Activated T-cell treated with anti-CD3 and anti-CD28 coated beads, Interleukin-2, amount 50 U/mL, for 48 hours (primary cell): ENCODE measurements at places on chromosomes 2 and 18.

DNA sequence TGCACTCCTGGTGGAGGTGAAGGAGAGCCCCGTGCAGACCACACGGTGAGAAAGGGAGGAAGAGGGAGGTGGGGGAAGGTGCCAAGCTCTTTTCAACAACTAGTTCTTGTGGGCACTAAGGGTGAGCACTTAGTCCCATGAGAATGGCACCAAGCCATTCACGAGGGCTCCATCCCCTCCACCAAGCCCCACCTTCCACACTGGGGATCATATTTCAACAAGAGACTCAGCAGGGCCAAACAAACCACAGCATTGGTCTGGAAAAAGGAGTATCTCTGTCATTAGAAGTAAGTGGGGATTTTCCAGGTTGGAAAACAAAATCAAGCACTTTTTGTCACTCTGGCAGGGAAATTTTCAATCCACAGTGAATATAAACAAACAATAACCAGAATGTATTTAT, 38.4 kb downstream of the ZAP70 start:
- DNase-seq = no peak

GRCh38 chr2:47631306-47631705, 151.6 kb upstream of the MSH6 start:
- DNase-seq = no peak

GRCh38 chr2:43944915-43945314, 50.9 kb downstream of the LRPPRC start:
- no peak for DNase-seq

DNA sequence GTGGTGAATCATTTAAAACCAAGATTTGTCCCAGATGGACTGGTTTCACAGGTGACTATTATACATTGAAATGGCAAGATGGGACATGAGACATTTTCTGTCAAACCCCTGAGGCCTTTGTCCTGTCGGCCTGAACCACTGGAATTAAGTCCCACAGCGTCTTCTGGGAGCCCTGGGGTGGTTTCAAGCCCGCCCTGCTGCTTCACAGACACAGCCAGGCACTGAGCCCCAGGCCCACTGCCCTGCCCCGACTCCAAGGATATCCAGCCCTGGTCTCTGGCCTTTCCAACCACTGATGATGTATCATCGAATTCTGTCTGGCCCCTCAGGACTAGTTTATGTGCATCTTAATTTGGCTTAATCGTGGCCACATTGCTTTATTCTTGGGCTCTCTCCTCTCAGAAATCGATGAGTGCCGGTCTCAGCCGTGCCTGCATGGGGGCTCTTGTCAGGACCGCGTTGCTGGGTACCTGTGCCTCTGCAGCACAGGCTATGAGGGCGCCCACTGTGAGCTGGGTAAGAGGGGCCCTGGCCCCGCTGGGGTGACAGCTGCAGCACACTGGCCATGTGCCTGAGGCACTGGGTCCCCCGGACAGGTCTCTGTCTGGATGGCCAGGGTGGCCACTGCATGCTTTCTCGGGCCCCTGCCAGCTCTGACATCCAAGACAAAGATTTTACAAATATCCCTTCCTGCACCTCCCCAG, 39.5 kb downstream of the MTERF4 start:
- DNase-seq = peak; percentile 6

- DNase-seq = no peak
Measured at GRCh38 chr2:236887953-236888793, 197.5 kb upstream of the COPS8 start.
